Activated CD8-positive, alpha-beta memory T cell treated with anti-CD3 and anti-CD28 coated beads for 48 hours (primary cell): ENCODE measurements at places on chromosomes 4 and X.

DNA sequence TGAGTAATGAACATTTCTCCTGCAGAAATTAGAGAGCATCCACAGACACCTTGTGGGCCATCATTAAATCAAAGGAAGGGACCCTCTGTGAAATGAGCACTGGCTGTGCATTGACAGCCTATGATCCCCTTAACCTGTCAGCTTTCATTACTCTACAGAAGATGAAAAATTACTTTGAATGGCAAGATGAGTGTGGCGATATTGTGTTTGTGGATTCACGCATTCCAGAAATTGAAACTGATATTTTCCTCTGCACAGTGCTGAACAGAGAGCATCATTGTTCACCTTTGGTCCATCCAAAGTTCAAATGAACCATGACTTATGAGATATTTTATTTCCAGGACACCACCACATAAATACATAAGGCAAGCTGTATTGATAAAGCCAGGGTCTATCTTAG, 374.8 kb upstream of the ANXA10 start:
- DNase-seq = no peak

GRCh38 chr4:140052050-140052449, 101.9 kb downstream of the MAML3 start:
- DNase-seq = no peak

DNA sequence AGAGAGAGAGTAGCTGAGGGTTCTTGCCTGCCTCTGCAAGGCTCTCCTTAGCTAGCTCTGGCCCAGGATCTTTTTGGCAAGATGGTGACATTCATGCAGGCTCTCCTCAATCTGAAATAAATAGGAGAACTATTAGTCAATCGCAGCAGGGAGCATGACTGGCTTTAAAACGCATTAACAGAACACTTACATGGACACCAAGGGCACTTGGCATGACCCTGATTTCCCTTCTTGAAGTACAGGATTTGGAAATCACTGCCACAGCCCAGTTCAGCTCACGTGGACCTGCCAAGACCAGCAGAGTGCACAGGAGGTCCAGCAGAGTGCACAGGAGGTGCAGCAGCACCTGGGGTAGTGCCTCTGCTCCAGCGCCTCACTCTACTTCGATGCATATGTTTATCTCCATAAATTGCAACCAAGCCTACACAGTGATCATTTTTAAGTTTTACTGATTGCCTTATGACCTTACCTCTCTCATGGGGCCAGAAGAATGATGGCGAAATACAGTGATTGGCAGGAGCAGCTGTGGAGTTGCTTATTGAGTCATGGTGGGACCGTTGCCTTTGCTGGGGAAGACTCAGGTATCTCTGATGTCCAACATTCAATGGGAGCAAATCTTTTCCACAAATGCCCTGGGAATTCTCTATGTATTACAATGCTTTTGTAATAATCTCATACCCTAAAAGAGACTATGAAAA, 122.4 kb downstream of the SYNPO2 start:
- no peak for DNase-seq

DNA sequence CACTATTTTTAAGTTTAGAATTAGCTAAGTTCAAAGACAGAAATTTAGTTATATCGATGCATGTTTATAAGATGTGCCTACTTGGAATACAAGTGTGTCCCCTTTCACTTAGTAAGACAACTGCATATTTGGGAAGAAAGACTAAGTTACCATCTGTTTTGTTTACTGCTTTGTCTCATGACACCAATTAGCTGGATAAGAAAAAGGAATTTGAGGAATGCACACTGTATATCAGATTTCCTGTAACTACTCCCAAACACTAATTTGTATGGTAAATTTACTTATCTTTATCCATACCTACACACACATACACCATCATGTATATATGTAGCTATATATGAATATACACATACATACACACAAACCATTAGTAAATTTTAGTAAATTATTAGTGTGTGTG, 1442.8 kb upstream of the IGFBP7 start:
- no peak for DNase-seq

- no peak for DNase-seq
Measured at GRCh38 chr4:2786794-2787229, 6.1 kb upstream of the SH3BP2 start.

- no peak for DNase-seq
Measured at GRCh38 chr4:143399113-143399949, 62.7 kb downstream of the GAB1 start.

DNA sequence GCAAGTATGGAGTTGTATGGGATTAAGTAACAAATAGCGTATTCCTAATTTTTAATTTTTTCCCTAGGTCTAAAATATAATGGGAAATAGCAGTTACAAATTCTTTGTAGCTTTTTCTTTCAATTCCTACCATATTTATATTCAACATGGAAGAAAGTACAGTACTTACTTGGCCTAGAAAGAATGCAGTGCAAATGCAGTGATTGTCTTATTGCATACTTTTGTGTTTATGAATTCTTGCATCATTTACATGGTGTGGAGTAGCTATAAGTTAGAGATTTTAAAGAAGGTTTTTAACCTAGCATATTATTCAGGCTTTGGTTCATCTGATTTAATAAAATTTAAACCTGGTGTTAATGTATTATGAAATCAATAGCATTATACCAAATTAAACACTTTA, 263.3 kb downstream of the BMPR1B start:
- DNase-seq = no peak

- DNase-seq = no peak
Measured at GRCh38 chrX:49695276-49696180, at the start of gene PAGE1. Gene PAGE1 (minus strand): TSS chrX:49695984. CDS start chrX:49694770, 1,214 bp downstream.

DNA sequence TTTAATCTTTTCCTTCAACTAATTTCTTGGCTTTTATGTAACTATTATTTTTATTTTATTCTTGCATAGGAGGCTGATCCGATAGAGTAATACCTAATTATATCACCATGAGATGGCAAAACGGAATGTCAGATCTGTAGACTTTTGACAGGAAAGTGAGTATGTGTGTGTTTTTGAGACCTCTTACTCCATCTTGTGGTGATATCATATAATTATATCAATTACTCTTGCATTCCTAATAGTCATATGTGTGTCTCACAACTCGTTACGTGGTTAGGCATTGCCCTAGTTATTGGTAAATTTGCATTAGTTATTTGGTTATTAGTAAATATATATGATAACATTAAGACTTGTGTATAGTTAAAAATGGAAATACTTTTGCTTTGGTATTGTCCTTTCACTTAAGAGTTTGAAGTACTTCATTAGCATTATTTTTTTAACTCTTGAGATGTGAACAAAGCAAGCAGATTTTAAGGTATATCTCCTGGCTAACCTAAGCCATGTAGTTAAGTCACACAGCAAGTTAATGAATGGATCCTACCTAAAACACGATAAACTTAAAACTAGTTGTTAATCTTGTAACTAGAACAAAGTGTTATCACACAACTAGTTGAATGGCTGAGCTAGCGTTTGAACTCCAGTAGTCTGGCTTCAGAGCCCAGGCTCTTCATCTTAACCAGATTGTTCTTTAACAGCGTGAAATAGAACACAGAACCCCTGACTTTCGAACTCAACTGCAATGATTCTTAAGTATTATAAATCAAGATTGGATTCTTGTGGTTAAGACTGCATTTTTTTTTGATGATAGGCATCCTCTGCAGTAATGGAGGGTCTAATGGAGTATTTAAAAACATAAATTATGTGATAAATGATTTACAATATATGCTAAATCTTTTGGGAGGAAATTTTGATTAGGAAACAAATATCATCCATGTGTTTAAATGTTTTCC, 67.1 kb downstream of the PGRMC2 start:
- DNase-seq = no peak

- no peak for DNase-seq
Measured at GRCh38 chr4:168605411-168605810, 108.6 kb downstream of the PALLD start.

DNA sequence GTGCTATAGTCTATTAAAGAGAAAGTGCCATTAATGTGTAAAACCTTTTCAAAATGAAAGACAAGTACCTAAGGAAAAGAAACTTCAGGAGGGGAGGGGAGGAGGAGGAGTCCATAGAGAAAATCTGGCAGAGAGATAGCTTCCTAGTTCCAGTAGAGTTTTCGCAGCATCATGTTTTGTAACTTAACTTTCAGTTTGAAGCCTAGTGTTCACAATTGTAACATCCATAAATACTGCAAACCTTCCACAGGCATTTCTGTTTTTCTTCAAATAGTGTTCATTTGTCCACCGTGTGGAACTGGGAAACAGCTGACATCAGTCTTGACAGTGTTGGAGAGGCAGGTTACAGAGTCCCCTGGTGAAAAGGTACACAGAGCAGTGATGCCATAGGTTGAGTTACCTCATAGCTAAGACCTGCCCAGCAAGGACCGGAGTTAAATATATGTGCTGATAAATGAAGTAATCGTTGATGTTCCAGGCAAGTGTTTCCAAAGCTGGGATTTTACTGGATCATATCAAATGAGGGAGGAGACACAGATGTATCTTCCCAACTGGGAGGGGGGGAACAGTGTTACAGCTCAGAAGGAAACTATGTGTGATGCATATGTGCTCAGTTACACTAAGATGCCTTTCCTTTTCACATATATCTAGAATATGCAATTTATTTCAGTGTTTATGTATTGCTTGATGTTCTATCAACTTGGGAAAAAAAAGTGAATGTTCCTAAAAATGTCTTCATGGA, 369.5 kb upstream of the FAM241A start:
- DNase-seq = no peak

- DNase-seq = no peak
Measured at GRCh38 chrX:23788521-23788920, 5.5 kb downstream of the SAT1 start.

DNA sequence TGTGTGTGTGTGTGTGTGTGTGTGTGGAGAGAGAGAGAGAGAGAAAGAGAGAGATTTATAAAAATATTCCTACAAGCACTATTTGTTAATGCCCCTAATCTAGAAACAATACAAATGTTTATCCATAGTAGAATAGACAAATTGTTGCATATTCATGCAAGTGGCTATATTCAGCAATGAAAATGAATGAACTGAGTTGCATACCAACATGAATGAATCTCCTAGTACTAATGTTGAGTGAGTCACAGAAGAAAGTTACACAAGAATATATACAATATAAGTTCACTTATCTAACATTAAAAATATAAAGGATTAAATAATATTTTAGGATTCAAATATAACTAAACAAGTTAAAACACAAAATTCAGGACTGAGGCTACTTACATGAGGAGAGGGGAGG, 456.8 kb upstream of the AMOT start:
- no peak for DNase-seq

DNA sequence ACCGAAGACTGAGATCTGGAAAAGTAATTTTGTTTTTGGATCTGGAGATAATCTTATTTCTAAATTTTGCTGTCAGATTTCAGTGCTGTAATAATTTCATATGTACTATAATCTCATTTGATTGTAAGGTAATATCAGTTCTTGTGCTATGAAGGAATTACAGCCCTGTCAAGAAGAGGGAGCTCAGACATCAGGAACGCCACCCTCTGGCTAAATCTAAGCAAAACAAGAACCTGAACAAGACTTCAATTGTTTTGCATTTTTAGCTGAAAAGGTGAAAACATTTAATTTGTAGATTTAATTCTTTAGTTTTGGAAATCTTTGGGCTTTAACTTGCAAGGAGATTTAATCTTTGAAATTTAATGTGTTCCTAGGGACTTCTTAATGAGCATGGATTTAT, 525.4 kb upstream of the HS3ST1 start:
- DNase-seq = no peak

- DNase-seq = no peak
Measured at GRCh38 chr4:82469791-82470345, 39.5 kb downstream of the ENOPH1 start.

DNA sequence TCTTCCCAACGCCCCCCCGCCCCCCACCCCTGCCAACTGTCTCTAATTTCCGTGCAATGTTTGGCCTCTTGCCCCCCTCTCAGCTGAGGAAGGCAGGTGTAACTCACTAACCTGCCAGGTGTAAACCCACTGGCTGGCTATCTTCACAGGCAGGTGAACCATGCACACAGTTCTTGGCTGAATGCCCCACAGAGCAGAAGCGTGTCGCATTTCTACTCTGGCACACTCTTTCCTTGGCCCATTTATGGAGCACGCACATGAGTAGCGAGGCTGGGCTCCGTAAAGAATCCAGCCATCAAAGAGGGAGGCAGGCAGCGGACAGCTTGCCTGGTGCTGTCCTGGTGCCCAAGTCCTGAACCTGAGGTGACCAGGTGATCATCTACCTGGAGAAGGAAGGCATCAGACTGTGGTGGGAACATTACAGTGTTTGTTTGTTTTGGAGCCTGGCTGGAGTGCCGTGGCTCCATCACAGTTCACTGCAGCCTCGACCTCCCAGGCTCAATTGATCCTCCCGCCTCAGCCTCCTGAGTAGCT, 39.2 kb upstream of the CRMP1 start:
- DNase-seq = no peak

DNA sequence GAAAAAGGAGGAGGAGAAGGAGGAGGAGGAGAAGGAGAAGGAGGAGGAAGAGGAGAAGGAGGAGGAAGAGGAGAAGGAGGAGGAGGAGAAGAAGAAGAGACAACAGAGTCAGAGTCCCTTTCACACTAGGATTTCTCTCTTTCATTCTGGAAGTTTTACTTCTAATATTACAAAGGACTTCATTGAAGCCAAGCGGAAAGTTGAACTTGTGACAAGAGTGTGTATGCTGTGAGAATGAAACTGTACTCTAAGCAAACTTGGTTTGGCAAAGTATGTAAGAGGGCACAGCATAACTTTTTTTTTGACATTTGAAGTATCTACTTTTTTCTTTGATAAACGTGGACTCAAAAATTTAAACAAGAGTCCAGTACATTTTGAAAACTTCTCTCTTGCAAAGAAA, 48.0 kb downstream of the CXCL8 start:
- no peak for DNase-seq

GRCh38 chr4:69764311-69764710, 3.9 kb upstream of the SULT1B1 start:
- DNase-seq = no peak

GRCh38 chr4:169184236-169184635, 86.5 kb downstream of the SH3RF1 start:
- DNase-seq = no peak
